Heart right ventricle (tissue), 16 donors: ENCODE measurements at places on chromosomes 16 and 17.

DNA sequence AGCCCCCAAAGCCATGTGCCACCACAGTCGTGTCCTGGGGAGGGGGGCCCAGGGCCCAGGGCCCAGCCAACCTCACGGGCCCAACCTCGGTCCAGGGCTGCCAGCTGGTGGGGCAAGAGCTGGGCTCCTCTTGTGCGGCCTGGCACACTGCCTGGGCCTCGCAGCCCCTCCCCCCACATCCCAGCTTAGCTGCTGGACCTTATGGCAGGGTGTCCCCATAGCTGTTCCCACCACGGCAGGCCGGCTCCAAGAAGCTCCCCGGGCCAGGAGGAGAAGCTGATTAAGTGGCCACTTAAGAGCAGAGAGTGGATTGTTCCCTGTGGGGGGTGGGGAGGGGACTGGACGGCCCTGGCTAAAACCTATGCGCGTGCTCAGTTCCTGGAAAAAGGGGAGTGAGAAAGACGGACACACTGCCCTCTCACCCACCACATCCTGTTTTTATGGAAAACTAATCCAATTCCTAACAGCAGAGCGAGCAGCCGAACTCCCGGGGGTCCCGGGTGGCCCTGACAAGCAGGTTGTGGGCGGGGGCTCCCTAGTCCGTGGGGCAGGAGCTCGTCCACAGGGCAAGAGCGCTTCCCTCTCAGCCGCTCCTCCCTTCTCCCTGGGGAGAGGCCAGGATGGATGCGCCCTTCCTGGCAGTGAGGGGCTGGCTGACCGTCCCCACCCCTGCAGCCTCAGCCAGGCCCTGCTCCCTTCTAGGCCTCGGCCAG is 16.8 kb downstream of the PIEZO1 start:
- DNase-seq, result peak; percentile 53

GRCh38 chr17:896454-896853 is 83.1 kb downstream of the NXN start:
- DNase-seq, result no peak

- no peak for DNase-seq
Observed at GRCh38 chr17:80689129-80689619, 144.5 kb downstream of the RPTOR start.

GRCh38 chr17:58270476-58271215 is 10.1 kb downstream of the MPO start:
- no peak for DNase-seq

GRCh38 chr17:61410141-61411010 is 10.7 kb downstream of the TBX2 start:
- DNase-seq, result peak; percentile 79

GRCh38 chr16:46875243-46875642 is 8.9 kb upstream of the GPT2 start:
- no peak for DNase-seq

- no peak for DNase-seq
Observed at GRCh38 chr17:82355770-82356427, 3.1 kb upstream of the TEX19 start.

GRCh38 chr17:44738214-44738906 is 20.4 kb upstream of the ADAM11 start:
- DNase-seq, result no peak

DNA sequence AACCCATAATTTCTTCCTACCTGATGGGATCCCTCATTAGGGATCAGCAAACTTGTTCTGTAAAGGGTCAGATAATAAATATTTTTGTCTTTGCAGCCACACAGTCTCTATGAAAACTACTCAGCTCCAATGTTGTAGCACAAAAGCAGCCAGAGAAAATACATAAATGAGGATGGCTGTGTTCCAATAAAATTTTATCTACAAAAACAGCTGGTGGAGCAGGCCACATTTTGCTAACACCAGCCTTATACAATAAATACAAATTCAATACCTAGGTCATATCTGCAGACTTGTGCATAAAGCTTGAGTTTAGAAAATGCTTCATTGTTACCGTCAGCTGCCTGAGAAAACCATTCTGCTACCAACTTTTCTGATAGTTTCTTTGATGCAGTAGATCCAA is 38.4 kb upstream of the INTS2 start:
- no peak for DNase-seq

DNA sequence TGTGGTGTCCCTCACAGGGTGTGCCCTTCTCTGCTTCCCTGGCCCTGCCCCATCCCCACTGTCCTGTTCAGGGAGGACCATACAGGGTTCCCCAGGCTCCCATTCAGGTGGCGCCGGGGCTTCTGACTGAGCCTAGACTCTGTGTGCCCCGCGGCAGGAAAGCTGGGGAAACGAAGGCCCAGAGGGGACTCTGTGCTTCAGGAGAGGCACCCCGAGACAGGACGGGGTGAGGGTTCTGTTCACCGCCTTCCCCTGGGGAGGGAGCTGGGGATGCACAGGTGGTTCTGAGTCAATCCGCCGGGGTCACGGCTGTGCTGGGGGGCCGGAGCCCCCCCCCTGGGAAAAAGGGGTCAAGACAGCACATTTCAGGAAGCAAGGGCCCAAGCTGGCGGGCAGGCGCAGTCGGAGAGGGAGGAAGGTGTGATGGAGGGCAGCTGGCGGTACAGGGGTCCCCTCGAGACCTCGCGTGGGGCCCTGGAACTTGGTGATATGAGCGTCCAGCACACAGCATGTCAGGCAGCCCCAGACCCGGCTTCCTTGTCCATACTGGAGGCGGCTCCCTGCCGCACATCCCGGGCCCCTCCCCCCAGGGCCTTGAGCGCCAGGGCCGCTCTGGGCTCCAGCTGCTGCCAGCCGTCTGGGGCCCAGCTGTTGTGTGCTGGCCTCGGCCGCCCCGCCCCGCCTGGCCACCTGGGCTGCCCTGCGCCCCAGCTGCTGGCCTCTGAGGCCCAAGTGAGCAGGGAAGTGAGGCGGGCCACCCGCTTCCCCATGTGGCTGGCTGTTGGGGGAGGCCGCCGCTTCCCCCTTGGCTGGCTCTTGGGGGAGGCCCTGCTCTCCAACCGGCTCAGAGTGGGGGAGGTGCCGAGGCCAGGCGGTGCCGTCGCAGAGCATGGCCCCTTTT is 5.6 kb upstream of the NOTUM start:
- DNase-seq, result no peak

- DNase-seq, result peak; percentile 78
Observed at GRCh38 chr17:57898487-57899311, 48.9 kb upstream of the MRPS23 start.

DNA sequence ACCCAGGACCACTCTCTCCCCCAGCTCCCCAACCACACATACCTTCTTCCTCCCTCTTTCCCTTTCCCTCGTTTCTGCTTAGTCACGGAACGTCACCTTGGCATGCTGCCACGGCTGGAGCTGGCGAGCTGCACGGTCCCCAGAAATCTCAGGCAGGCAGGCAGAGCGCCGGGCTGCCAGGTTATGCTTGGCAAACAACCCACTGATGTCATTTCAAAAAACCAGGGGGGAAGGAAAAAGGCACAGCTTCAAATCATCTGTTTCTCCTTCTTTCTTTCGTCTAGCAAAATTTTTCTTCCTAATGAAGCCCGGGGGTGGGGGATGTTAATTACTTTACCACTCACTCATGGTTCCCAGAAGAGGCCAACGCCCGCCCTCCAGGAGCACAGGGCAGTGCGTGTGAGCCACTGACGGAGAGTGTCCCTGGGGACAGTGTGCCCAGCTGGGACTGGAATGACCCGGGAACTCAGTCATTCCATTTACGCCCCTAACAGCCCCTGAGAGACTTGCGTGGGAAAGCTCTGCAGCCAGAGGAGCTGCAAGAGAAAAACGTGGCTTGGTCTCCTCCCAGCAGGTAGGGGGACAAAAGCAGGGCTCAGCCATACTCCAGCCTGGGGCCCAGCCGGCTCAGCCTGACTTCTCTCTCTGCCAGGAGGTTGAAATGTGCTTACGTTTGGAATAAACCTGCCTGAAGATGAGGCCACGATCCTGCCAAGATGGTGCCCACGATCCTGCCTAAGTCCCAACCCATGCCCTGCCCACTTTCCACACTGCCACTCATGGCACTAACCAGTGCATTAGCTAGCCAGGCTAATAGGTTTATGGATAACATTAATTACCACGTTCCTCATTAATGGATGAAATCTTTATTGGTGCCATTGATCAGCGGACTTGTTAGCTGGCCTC is 198.9 kb downstream of the ZFHX3 start:
- peak; percentile 91 for DNase-seq

GRCh38 chr17:55629995-55630394 is 92.7 kb downstream of the TMEM100 start:
- no peak for DNase-seq

GRCh38 chr17:8695916-8696415 is 48.7 kb downstream of the CCDC42 start:
- no peak for DNase-seq

DNA sequence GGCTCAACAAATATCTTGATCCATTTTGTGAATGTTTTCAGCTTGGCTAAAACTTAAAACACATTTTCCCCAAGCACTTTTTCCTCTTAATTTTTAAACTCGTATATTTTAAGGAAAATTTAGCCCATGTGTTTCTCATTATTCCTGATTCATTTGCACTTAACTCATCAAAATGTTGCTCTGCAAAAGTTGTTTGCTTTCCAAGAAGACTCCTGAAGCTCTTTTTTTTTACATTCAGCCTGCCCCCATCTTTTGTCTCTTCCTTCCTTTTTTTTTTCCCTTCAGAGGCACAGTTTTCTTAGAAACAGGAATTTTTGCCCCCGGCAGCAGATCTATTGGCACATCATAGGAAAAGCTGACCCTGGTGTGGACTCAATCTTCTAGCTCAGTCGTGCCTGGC is 155.0 kb upstream of the SALL1 start:
- no peak for DNase-seq

DNA sequence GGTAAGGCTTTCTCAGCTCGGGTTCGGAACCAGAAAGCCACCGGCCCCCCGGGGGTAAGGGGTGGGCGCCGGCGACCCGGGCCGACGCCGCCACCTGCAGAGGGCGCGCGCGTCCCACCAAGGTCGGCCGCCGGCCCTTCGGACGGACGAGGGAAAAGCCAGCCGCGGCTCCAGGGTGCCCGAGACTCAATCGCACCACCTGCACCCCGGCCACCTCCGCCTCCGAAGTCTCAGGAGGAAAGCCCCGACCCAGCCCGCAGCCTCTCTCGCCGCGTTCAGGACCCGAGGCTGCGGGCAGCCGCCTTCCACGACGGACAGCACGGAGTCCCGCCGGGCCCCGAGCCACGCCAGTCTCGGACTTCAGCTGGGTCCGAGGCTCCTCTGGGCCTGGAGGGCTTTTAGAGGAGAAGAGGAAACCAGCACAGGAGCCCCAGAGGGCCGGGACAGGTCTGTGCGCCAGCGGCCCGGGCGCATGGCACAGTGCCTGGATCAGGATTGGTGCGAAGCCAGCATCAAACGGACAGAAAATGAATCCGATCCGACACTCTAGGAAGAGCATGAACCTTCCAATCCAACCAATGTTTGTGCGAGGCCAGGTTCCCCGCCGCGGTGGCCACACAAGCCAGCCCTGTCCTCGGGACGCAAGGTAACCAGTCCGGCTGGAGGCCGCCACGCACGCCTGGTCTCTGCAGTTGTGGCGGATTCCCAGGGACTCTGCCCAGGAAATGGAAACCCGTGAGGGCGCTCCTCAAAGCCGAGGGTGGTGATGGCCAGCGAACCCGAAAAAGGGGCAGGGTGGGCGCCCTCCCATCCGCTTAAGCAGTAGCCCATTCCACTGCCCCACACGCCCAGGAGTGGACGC is 6.7 kb downstream of the CBX8 start:
- no peak for DNase-seq

- no peak for DNase-seq
Observed at GRCh38 chr16:55495616-55496289, 13.1 kb upstream of the LPCAT2 start.

GRCh38 chr16:88864521-88864920 is 1.9 kb downstream of the PABPN1L start:
- DNase-seq, result no peak

- no peak for DNase-seq
Observed at GRCh38 chr16:52203096-52203495, 343.8 kb downstream of the TOX3 start.

DNA sequence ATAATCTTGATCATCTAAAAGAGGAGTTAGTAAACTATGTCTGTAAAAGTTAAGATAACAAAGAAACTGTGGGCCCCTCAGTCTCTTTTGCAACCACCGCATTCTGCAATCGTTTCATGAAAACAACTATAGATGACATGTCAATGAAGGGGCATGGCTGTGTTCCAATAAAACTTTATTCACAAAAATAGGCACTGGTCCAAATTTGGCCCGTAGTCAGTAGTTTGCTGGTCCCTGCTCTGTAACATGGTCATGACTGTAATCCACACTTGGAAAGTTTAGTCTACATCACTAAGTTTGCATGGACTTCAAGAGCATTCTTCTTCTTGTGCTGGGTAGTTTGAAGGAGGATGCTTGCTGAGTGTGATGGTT is 299.3 kb upstream of the PSMD7 start:
- DNase-seq, result no peak

GRCh38 chr17:79066963-79067362 is 7.7 kb upstream of the ENGASE start:
- DNase-seq, result no peak

GRCh38 chr16:787978-788398 is at the start of gene RPUSD1:
TSS of gene RPUSD1 (minus strand) at chr16:788381. CDS start at chr16:787737, 644 bp downstream.
- DNase-seq, result no peak

DNA sequence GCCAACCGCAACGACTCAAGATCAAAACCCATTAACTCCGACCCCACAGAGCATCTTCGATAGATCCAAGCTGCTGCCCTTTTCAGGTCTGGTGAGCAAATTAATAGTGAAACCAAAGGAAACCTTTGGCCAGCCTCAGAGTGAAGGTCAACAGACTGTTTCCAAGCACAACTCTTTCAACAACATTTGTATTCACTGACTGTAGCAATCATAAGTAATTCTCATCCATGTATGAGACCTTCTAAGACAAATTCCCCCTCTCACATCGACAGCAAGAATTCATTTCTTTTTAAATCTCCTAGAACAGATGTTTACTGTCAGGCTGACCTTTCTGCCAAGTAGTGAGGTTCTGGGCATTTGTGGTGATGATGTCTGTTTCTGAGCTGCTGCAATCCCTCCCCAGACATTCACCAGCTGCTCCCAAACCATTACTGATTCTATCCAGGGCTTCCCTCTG is 64.2 kb downstream of the SLC39A11 start:
- DNase-seq, result no peak

DNA sequence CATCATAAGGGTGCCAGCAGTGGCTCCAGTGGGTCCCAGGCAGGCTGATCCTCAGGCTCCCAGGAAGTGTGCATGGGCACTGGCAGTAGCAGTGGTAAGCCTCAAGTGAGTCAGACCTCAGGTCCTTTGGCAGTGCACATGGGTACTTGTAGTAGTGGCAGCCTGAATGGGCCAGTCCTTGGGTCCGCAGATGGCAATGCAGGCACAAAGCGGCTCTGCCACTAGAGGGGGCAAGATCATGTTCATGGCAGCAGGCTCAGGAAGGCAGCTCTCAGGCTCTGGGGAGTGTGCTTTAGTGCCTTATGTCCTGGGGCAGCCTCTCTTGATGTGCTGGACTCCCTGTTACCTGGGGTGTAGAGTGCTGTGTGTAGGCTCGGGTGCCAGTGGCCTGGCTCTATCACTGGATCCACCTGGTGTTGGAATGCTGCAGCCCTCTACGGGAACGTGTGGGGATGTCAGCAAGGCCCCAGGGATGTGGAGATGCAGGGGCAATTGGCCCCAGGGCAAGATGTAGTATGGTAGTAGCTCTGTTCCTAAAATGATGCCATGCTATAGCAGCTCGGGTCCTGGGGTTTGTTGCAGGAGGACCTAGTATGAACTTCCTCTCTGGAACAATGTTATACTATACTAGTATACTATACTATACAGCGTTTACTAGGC is 11.0 kb downstream of the ACSM3 start:
- peak; percentile 32 for DNase-seq
